ENCODE measurements at places on chromosomes 12 and 14. TPM values are rescaled to one million over a fixed set of nuclear protein-coding genes. Genes with fewer than 3 reads are reported as not detected.

The ARF6 gene
- polyA plus RNA-seq: 89.1 TPM

- DNase-seq: no peak
Observed at GRCh38 chr14:55198749-55199148, 7.4 kb upstream of the DLGAP5 start.

DNA sequence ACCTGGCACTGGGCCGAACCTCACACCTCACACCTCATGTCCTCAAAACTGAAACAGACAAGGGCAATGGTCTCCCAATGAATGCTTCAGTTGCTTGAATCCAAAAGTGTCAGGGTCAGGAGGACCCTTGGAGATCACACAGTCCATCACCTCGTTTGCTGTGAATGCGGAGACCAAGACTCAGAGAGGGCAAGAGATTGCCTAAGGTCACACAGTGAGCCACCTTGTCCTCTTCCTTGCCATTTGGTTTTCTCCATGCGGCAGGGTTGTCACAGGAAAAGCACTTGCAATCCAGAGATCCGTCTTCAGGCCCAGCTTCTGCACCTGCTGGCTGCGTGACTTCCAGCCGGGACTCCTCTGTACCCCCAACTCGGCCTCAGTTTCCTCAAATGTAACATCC lies 28.0 kb downstream of the MVK start:
- DNase-seq: no peak

DNA sequence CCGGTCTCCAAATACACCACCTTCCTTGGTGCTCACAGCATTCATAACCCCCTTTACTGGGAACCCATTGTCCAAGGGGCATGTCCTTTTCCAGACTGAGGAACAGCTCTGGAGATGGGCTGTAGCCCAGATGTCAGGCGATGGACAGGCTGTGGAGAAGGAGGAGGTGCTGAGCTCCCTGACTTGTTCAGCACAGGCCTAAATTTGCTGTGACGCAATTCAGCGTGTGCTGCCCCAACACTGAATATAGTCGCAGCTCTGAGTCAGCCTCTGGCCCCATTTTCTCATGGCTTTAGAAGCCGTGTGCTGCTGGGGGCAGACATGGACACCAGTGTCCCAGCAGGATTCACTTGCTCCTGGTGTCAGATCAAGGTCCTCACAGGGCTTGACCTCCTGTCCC lies 269.1 kb downstream of the EMP1 start:
- DNase-seq: no peak

DNA sequence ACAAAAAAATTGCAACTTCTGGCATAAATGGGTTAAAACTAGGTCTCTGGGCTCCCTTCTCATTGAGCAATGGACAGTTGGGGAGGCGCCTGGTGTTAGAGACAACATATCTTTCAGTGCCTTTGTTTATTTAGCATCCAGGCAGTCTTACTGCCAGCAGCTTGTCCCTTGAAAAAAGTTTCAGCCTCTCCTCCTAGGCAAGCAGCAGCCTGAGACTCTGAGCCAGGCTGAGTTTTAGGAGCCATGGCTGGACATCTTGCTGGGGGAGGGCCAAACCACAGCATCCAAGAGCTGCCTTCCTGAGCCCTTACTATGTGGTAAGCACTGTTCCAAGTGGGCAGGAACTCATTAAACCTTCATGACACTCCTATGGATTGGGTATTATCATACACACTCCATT lies 10.1 kb upstream of the JDP2 start:
- DNase-seq: no peak

- no peak for DNase-seq
Observed at GRCh38 chr12:25074113-25074512, 120.8 kb downstream of the DNAI7 start.

GRCh38 chr14:106691601-106692291 lies 1165.4 kb downstream of the TMEM121 start:
- no peak for DNase-seq

DNA sequence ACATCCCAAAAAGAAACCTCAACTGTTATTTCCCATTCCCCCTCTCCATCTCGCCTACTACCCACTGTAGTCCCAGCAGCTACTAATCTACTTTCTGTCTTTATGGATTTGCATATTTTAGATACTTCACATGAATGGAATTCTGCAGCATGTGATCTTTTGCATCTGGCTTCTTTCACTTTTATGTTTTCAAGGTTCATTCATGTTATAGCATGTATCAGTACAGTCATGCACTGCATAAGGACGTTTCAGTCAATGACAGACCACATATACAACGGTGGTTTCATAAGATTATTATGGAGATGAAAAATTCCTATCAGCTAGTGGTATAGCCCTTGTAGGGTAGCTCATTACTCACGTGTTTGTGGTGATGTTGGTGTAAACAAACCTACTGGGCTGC lies 24.5 kb downstream of the PCNX4 start:
- no peak for DNase-seq

The NGDN gene
- polyA plus RNA-seq: 71.4 TPM

The KRT78 gene
- polyA plus RNA-seq: not detected

The ARPC3 gene
- 281 TPM for polyA plus RNA-seq

The TMEM132C gene
- 3.1 TPM for polyA plus RNA-seq

The IGF1 gene
- polyA plus RNA-seq: 3.3 TPM

GRCh38 chr14:99413911-99414310 lies 66.7 kb downstream of the SETD3 start:
- no peak for DNase-seq

The FSCB gene
- polyA plus RNA-seq: not detected

The RD3L gene
- 0.14 TPM for polyA plus RNA-seq

DNA sequence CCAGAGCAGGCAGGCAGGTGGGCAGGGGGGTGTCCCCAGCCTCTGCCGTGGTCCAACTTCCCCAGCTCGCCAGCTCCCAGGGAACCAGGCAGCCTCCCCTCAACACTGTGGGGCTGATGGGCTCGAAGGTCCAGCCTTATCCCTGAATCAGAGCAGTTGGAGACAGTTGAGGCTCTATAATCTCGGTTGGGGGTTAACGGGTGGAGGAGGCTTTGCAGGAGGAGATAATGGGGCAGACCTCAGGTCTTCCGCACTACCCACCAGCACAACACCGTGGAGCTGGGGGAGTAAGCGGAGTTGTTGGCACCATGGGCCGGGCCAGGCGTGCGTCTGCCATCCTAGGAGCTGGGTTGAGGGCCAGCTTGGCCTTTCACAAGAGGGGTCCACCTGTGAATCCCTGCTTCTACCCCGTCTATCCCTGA lies 13.9 kb upstream of the HDAC7 start:
- no peak for DNase-seq

- no peak for DNase-seq
Observed at GRCh38 chr14:57293866-57294837, 25.4 kb downstream of the AP5M1 start.

- no peak for DNase-seq
Observed at GRCh38 chr12:88934163-88934747, 354.0 kb upstream of the KITLG start.

The KLRC3 gene
- 0.18 TPM for polyA plus RNA-seq

- DNase-seq: no peak
Observed at GRCh38 chr14:88559852-88560251, 3.0 kb upstream of the ZC3H14 start.

DNA sequence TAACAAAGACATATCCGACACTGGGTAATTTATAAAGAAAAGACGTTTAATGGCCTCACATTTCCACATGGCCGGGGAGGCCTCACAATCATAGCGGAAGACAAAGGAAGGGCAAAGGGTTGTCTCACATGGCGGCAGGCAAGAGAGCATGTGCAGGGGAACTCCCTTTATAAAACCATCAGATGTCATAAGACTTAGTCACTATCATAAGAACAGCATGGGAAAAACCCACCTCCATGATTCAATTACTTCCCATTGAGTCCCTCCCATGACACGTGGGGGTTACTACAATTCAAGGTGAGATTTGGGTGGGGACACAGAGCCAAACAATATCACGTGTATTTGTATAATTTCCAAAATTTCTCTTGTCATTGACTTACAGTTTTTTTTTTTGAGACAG lies 5.5 kb upstream of the LMNTD1 start:
- DNase-seq: no peak

DNA sequence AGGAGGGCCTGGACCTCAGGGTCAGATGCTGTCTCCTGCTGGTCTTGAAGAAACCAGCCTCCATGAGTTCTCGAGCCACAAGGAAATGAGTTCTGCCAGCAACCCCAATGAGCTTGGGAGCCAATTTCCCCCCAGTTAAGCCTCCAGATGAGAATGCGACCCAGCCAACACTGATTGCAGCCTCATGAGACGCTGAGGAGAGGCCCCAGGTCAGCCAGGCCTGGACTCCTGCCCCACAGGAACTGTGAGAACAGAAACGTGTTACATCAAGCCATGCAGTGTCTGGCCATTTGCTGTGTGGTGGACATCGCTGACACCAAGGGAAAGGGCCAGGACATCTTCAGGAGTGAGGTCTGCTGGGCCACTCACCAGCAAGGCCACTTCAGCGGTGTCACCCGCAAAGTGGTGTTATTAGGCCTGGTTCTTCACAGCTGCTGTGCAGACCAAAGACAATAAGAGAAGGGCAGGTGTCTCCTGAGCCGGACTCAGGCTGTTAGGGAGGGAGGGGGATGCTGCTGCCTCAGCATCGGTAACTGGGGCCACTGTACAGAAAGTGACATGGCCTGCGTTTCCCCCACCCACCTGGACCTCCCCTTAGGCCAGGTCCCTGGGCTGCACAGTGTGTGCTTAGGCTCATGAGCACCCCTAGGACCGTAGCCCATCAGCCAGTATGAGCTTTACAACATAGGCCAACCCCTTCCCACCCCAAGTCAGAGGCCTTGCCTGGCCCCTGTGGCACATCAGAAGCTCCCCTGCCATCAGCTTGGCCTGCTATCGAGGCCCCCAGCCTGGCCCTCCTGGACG lies 272.4 kb upstream of the RTL1 start:
- no peak for DNase-seq

Measured in right renal cortex interstitium (tissue), 3 donors.